ENCODE measurements at places on chromosomes 2 and 18.

DNA sequence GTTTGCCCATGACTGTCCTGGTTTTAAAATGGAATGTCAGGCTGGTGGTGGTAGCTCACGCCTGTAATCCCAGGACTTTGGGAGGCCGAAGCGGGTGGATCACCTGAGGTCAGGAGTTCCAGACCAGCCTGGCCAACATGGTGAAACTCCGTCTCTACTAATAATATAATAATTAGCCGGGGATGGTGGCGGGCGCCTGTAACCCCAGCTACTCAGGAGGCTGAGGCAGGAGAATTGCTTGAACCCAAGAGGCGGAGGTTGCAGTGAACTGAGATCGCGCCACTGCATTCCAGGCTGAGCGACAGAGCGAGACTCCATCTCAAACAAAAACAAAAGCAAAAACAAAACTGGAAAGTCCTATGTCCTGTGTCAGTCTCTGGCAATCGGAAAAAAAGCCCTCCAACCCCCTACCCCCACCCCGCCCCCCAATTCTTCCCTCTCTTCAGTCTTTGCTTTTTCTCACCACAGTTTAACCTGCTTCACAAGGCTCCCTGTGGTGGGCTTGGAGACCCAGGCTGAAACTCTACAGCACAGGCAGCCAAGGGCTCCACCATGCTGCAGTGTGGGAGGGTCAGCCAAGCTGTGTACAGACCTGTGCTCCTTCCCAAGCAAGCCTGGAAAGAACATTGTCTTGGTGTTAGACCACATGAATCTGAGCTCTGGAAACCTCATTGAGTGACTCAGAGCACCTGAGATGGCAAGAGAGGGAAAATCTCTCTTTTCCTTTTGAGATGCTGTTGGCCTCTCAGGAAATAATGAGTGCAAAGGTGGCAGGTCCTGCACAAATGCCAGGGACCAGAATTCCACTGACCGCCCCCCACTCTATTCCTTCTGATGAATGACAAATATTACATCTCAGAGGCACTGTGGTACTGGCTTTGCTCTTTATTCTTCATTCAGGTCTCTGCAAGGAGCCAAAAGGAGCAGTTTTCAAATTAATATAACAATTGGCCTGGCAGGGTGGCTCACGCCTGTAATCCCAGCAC, 16.7 kb downstream of the MYCN start:
- no peak for DNase-seq

GRCh38 chr2:162697111-162697510, 141.5 kb downstream of the KCNH7 start:
- DNase-seq: no peak

DNA sequence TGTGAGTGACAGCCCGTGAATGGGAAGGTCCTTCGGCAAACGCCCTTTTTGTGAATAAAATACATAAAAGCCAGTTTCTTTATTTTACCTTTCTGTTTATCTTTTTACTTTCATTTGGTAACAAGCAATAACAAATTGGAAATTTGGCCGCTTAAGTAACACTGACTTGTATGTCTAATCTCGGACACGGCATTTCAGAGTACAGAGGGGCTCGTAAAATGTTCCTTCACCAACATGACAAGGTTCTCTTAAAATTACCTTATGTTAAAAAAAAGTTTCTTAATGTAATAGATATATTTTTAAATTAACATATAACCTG, 558 bp upstream of the NEMP2 start:
- no peak for DNase-seq

DNA sequence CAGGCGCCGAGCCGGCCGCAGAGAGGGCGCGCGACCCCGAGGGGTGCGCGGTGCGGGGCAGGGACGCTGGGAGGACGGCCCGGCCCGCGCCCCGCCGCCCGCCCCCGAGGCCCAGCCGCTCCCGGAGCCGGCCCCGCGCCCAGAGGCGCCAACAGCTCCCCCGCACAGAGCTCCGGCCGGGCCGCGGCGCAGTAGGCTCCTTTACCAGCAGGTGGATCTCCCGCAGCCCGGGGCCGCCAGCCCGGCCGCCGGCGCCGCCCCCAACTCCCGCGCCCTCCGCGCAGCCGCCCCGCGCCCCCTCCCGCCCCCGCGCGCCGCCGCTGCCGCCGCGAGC, 258 bp downstream of the MGAT4A start:
- no peak for DNase-seq

- DNase-seq: no peak
These were observed 21.5 kb upstream of the MFSD2B start for GRCh38 chr2:23988371-23988770.

GRCh38 chr2:105236060-105236424, 5.5 kb upstream of the GPR45 start:
- DNase-seq: no peak

DNA sequence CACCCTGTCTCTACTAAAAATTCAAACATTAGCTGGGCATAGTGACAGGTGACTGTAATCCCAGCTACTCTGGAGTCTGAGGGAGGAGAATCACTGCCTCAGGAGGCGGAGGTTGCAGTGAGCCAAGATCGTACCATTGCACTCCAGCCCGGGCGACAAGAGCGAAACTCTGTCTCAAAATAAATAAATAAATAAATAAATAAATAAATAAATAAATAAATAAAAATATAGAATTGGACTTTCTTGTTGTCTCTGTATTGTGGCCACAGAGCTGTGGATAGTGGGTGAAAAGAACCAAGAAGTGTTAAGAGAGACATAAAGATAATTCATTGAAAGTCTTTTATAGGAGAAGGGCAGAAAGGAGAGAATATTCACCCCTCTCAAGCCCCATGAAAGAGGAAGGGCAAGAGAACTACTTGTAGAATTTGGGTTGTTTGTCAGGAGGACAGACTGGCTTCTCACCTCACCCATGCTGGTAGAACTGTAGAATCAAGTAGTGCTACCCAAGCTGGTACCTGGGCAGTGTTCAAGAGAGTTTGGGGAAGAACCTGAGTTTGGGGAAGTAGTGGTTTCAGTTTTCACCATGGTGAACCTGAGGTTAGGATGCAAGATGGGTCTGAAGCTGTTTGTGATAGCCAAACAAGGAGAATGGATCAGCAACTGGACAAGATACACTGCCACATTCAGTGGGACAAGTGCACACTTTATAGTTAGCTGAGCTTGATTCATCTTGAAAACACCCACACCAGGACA, 256.5 kb downstream of the CD226 start:
- no peak for DNase-seq

DNA sequence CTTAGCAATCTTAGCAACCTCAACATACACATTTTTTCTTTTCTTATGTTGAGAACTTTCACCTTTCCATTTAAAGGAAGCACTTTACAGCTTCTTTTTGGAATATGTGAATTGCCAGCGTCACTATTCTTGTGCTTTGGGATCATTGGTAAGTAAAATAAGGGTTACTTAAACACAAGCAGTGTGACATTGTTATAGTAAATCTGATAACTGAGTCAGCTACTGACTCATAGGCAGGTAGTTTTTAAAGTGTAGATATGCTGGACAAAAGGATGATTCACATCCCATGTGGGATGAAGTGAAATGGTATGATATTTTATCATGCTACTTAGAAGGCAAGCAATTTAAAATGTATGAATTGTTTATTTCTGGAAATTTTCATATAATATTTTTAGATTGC, 637.2 kb downstream of the DCDC2C start:
- no peak for DNase-seq

DNA sequence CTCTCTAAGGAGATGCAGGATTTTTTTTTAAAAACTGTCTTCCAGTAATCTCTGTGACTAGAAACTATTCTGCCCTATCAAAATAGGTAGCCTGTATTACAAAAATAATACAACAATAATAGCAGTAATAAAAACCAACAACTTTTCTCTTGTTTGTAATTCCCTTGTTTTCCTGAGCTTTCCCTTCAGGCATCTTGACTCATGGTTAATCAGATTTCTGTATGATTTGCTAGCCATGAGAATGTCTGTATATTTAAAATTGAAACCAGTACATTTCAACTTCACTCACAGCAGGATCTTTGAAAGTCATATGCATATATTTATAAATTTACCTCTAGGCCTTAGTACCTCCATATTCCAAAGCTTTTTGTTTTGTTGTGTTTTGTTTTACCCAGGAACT, 38.2 kb downstream of the SLC4A10 start:
- no peak for DNase-seq

GRCh38 chr2:152613235-152613634, 104.0 kb downstream of the PRPF40A start:
- DNase-seq: no peak
